Mesenteric fat pad (tissue), 1 donor: ENCODE measurements at places on chromosomes 5 and 9. TPM values are rescaled to one million over a fixed set of nuclear protein-coding genes. Genes with fewer than 3 reads are reported as not detected.

CNTNAP3 gene
- 7.9 TPM for total RNA-seq

MYOT gene
- total RNA-seq = 0.64 TPM

NME5 gene
- total RNA-seq = 0.71 TPM

APBA1 gene
- 7.7 TPM for total RNA-seq
